ENCODE measurements at places on chromosomes 2 and 18. TPM values are rescaled to one million over a fixed set of nuclear protein-coding genes. Genes with fewer than 3 reads are reported as not detected.
A peak's percentile ranks its signal among the peaks of the same experiment; 100 is the strongest.

GRCh38 chr18:4888251-4889040, 308.6 kb downstream of the AKAIN1 start:
- H3K4me3 ChIP-seq = no peak overlapping the region
- H3K27ac ChIP-seq = no peak overlapping the region
- no peaks in the 10 kb centered on the region for H3K36me3 ChIP-seq
- H3K27me3 ChIP-seq = no peaks in the 10 kb centered on the region

The TCF23 gene
- 1.2 TPM for total RNA-seq

GRCh38 chr2:195898505-195899191, 170.0 kb downstream of the DNAH7 start:
- H3K36me3 ChIP-seq = no peaks in the 10 kb centered on the region
- H3K27ac ChIP-seq = no peak overlapping the region
- H3K4me3 ChIP-seq = no peak overlapping the region
- DNase-seq = peak; percentile 68
- H3K4me1 ChIP-seq = no peaks in the 10 kb centered on the region

- H3K27ac ChIP-seq = no peak overlapping the region
- no peak for DNase-seq
- no peak overlapping the region for H3K4me3 ChIP-seq
- H3K4me1 ChIP-seq = no peaks in the 10 kb centered on the region
These were observed 391.1 kb upstream of the REG3G start for GRCh38 chr2:78634425-78634824.

DNA sequence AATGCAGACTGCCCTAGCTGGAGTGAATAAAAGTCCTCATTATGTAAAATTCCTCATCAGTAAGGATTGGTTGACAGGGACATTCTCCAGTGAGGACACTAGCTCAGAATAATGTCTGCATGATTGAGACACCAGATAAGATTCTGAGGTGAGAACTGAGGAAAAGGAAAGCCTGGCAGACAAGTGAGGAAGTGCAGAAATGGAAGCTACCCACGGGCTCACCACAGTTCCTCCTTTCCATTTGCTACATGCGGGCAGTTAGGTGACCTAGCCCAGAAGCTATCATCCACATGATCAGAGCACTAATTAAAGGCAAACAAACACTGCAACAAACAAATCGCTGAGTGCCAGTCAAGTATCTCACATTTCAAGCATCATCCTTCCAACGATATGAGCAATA, 27.7 kb downstream of the NETO1 start:
- no peaks in the 10 kb centered on the region for H3K36me3 ChIP-seq
- H3K27ac ChIP-seq = no peak overlapping the region
- no peaks in the 10 kb centered on the region for H3K4me1 ChIP-seq
- no peak for DNase-seq
- no peaks in the 10 kb centered on the region for H3K27me3 ChIP-seq

DNA sequence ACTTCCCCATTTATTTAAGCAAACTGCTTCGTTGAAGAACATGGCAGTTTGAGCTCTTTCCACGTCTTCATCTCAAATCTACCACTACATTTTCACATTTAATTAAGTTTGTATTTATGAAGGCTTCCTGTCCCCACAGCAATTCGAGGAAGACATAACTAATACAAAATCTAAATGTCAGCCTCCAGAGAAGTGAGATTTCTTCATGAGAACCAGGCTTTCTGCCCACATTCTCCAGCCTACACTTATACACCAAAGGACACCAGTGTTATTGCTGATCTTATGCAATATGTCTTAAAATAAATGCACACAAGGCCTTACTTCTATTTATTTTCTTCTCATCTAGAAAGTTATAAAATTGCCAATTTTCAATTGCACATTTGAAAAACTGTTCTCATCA, 1209.3 kb upstream of the FAM98A start:
- no peak overlapping the region for H3K4me3 ChIP-seq
- no peaks in the 10 kb centered on the region for H3K4me1 ChIP-seq
- H3K27ac ChIP-seq = no peak overlapping the region
- H3K27me3 ChIP-seq = no peaks in the 10 kb centered on the region
- DNase-seq = no peak
- no peaks in the 10 kb centered on the region for H3K36me3 ChIP-seq

The PRSS56 gene
- total RNA-seq = not detected

GRCh38 chr2:52117299-52117698, 1085.4 kb upstream of the NRXN1 start:
- no peaks in the 10 kb centered on the region for H3K4me1 ChIP-seq

The COLEC12 gene
- total RNA-seq = 79.2 TPM

GRCh38 chr2:160388464-160389263, 104.9 kb downstream of the RBMS1 start:
- H3K4me3 ChIP-seq = peak overlapping the region; percentile 1
- H3K27ac ChIP-seq = peak overlapping the region; percentile 76
- H3K36me3 ChIP-seq = no peaks in the 10 kb centered on the region

The ASAP2 gene
- total RNA-seq = 24.3 TPM

The ACVR1 gene
- 35.0 TPM for total RNA-seq

DNA sequence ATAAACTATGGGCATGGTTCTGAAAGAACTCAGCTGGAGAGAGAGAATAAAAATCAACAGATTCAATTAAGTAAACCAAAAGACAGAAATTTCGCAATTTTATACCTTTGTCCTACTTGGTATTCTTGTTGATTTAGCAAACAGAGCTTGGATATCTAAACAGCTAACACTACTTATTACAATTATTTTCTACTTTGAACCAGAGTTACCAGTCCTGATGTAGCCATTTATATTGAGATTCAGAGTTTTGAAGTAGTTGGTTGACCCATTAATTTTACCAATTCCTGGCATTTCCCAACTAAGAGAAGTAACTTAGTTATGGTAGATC, 48.9 kb downstream of the ASXL2 start:
- no peaks in the 10 kb centered on the region for H3K27me3 ChIP-seq
- H3K27ac ChIP-seq = no peak overlapping the region
- no peak for DNase-seq
- H3K4me3 ChIP-seq = no peak overlapping the region
- peaks cover 15% of the 10 kb centered on the region for H3K4me1 ChIP-seq

- no peak overlapping the region for H3K27ac ChIP-seq
- no peak overlapping the region for H3K4me3 ChIP-seq
- H3K36me3 ChIP-seq = no peaks in the 10 kb centered on the region
- H3K27me3 ChIP-seq = no peaks in the 10 kb centered on the region
These were observed 89.6 kb downstream of the GBX2 start for GRCh38 chr2:236078297-236079255.

GRCh38 chr2:159612255-159612901, 4.0 kb downstream of the BAZ2B start:
- H3K27me3 ChIP-seq = no peaks in the 10 kb centered on the region
- no peak for DNase-seq
- H3K27ac ChIP-seq = peak overlapping the region; percentile 98
- H3K4me1 ChIP-seq = peaks cover 34% of the 10 kb centered on the region
- no peaks in the 10 kb centered on the region for H3K36me3 ChIP-seq

DNA sequence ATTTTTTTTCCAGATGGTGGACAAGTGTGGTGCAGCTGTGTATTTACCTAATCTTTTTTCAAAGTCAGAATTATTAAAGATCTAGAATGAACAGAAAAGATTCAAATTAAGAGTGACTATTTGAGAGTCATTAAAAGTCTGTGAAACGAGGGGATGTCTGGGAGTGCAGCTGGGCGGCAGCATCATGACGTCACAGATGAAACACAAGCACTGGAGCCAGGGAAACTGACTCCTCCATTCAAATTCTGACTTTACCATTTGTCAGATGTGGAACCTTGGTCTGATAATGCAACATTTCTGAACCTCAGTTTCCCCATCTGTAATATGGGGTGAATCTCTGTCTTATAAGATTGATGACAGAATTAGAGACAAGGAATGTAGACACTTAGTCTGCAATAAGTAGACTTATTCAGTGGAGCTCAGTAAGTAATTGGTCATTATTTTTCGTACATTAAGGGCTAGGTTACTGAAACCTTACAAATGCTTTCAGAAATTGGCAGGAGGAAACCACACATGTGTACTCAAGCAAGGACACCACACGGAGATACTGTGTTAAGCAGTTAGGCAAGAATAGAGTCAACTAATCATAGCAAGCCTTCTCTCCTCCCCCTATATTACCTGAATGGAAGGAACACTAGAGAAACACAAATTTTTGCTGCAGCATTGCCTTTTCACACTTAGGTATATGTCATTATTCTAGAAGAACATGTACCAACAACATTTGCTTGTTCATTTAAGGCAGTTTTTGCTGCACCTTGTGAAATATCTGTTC, 27.8 kb upstream of the CXXC1 start:
- H3K36me3 ChIP-seq = no peaks in the 10 kb centered on the region
- H3K4me1 ChIP-seq = no peaks in the 10 kb centered on the region
- peaks cover 30% of the 10 kb centered on the region for H3K27me3 ChIP-seq
- H3K27ac ChIP-seq = no peak overlapping the region
- DNase-seq = no peak
- H3K4me3 ChIP-seq = no peak overlapping the region

The TXNDC2 gene
- total RNA-seq = 0.12 TPM

The BCL11A gene
- total RNA-seq = 9.7 TPM

The TMEM37 gene
- 21.7 TPM for total RNA-seq

DNA sequence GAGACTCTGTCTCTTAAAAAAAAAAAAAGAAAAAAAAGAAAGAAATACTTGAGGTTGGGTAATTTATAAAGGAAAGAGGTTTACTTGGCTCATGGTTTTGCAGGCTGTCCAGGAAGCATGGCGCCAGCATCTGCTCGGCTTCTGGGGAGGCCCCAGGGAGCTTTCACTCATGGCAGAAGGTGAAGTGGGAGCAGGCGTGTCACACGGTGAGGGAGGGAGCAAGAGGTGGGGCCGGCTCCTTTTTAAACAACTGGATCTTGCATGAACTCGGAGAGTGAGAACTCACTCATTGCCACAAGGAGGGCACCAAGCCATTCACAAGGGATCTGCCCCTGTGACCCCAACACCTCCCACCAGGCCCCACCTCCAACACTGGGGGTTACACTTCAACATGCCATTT, 30.6 kb downstream of the CYP26B1 start:
- no peak overlapping the region for H3K27ac ChIP-seq
- no peak overlapping the region for H3K4me3 ChIP-seq

DNA sequence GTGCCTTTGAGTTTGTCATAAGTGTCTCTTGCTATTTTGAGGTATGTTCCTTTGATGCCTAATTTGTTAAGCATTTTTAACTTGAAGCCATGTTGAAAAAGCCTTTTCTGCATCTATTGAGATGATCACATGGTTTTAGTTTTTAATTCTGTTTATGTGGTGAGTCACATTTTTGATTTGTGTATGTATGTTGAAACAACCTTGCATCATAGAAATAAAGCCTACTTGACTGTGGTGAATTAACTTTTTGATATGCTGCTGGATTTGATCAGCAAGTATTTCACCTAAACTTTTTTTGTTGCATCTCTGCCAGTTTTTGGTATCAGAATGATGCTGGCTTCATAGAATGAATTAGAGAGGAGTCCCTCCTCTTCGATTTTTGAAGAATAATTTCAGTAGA, 469.7 kb downstream of the CDH2 start:
- no peak overlapping the region for H3K27ac ChIP-seq
- H3K27me3 ChIP-seq = no peaks in the 10 kb centered on the region
- no peak for DNase-seq
- no peaks in the 10 kb centered on the region for H3K36me3 ChIP-seq
- no peak overlapping the region for H3K4me3 ChIP-seq

GRCh38 chr18:78571831-78572347, 407.7 kb upstream of the SALL3 start:
- H3K27me3 ChIP-seq = no peaks in the 10 kb centered on the region
- H3K4me1 ChIP-seq = no peaks in the 10 kb centered on the region
- H3K36me3 ChIP-seq = no peaks in the 10 kb centered on the region
- H3K27ac ChIP-seq = no peak overlapping the region

DNA sequence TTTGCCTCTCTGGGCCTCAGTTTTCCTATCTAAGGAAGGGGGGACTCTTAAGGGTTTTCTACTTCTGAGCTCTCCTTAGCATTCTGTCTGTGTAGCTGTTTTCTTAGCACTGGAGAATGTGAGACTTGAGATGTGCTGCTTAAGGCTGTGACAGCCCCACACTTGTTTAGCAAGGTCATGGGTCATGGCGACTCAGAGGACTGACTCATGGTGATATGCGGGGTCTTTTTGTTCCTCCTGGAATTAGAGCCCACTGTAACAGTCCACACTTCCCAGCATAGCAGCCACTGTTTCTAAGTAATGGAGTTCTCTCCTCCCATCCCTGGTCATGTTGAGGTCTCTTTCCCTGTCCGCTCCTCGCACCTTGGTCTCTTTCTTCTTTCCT, 4.1 kb upstream of the LPIN1 start:
- H3K27ac ChIP-seq = no peak overlapping the region
- no peak overlapping the region for H3K4me3 ChIP-seq
- H3K27me3 ChIP-seq = no peaks in the 10 kb centered on the region
- no peak for DNase-seq

The TSN gene
- total RNA-seq = 36.2 TPM

- H3K27me3 ChIP-seq = no peaks in the 10 kb centered on the region
- DNase-seq = peak; percentile 97
- no peaks in the 10 kb centered on the region for H3K36me3 ChIP-seq
These were observed at the start of gene RNF149 for GRCh38 chr2:101308432-101309210. Gene RNF149 (minus strand): TSS chr2:101308701. CDS start chr2:101308588, 113 bp downstream.

The CAVIN2 gene
- total RNA-seq = 182 TPM

GRCh38 chr18:38464024-38464423, 898.4 kb upstream of the CELF4 start:
- no peak overlapping the region for H3K4me3 ChIP-seq
- H3K27me3 ChIP-seq = no peaks in the 10 kb centered on the region
- no peaks in the 10 kb centered on the region for H3K36me3 ChIP-seq
- no peaks in the 10 kb centered on the region for H3K4me1 ChIP-seq
- no peak overlapping the region for H3K27ac ChIP-seq

GRCh38 chr2:149160195-149160594, 121.7 kb downstream of the LYPD6B start:
- no peaks in the 10 kb centered on the region for H3K27me3 ChIP-seq
- no peaks in the 10 kb centered on the region for H3K36me3 ChIP-seq
- no peak overlapping the region for H3K27ac ChIP-seq
- DNase-seq = no peak
- no peaks in the 10 kb centered on the region for H3K4me1 ChIP-seq
- no peak overlapping the region for H3K4me3 ChIP-seq

The ABCG8 gene
- total RNA-seq = not detected

All from lower lobe of right lung (tissue), 2 donors.